Mucosa of gallbladder (tissue), 1 donor: ENCODE measurements at places on chromosomes 11 and 22. TPM values are rescaled to one million over a fixed set of nuclear protein-coding genes. Genes with fewer than 3 reads are reported as not detected.

CTSW gene
- total RNA-seq = 2.7 TPM

DNA sequence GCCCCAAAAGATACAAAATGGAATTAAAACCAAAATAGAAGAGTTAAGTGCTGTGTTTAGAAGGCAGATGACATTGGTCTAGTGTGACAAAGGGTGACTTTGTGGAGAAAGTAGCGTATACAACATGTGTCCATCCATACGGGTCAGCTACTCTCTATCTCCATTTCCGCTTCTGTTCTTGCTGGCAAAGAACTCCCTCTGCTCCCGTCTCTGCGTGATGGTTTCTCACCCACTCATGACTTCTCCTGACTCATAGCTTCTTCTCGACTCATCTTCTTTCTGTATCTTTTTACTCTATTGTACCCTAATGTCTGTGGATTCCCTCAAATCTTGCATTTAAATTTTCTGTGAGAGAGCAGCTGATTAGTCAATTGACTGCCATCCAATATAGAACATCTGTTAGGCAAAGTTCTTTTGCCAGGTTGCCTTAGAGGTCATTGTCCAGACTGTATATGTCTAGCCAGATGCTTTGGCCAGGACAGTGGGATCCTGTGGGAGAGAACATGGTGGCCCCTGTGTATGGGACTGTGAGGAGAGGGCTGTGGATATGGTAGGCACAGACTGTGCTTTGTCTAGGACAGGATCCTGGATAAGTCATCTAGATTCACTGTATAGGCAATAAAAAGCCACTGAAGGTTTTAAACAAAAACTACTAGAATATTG, 28.4 kb downstream of the MMP13 start:
- no peak for DNase-seq

DNA sequence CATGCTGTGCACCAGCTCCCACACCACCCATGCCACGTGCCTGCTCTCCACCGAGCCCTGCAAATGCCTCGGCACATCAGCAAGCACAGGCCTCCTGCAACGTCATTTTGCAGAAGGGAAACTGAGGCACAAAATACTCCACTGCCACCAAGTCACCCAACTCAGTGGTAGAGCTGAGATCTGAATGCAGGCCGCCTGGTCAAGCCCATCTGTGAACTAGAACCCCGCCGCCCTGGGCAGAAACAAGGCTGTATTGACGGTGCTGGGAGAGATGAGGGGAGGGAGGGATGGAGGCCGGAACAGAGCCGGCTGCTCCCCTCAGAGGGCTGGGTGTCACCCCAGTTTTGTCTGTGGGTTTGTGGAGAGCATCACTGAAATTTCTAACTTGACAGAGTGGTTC, 81.4 kb downstream of the CDKN1C start:
- no peak for DNase-seq

CHRDL2 gene
- total RNA-seq = 312 TPM

DNA sequence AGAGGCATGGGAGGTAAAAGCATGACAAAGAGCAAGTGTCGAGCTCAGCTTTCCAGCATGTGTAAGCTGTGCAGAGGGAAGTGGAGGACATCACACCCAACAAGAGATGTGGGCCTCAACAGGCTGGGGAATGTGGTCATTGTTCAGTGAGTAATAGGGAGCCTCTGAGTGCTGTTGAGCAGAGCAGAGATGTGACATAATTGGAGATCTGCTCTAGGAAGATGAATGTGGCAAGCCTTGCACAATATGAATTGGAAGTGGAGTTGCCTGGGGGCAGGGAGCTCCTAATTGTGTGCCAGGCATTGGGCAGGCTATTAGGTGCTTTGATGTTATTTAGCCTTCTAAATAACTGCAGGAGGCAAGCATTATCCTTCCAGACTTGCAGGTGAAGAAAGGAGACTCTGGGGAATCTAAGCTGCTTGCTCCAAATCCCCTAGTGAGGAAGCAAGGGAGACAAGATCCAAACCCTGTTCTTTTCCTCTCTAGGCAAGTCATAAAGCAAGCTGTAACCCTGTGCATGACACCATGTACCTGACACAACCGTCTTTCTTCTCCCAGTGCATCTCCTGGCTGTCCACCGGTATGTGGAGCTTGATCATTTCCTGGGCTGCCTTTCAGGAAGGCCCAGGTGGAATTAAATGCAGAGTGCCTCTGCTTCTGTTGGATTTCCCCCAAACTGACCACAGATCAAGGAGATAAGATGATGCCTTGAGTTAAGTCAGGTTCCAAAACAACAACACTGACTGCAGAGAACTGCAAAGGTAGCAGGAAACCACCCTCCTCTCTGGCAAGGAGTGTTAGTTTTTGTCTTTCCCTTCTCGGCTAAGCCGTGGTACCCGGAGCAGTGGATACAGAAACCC, 221.4 kb downstream of the TENM4 start:
- no peak for DNase-seq

GRCh38 chr11:112972399-112973145, 11.4 kb downstream of the NCAM1 start:
- DNase-seq = no peak

DNA sequence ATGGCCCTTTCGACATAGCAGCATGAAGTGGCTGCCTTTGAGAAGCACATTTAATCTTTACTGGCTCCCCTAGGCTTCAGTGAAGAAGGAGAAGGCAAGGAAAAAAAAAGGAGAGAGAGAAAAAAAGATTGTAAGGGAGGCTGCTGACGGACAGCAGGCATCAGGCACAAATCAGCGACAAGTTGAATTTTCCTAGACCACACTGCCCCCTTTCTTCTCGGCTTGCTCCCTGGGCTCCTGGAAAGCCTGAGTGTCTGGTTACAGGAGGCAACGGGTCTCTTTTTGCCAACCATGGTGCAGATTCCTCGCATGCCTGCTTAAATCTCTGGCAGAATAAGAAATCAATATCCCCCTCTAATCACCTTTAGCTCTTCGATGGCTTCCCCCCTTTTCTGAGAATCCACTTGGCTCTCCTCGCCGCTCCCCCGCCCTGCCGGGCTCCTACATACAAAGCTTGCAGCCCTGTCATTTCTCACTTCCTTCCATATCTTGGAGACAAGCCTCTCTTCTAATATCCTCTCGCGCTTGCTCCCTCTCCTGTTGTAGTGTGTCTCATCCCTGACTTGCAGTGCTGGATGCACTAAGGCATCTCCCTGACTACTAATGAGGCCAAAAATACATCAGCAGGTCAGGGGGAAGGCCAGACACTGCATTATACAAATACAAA, 14.3 kb downstream of the BLID start:
- peak; percentile 53 for DNase-seq

DNA sequence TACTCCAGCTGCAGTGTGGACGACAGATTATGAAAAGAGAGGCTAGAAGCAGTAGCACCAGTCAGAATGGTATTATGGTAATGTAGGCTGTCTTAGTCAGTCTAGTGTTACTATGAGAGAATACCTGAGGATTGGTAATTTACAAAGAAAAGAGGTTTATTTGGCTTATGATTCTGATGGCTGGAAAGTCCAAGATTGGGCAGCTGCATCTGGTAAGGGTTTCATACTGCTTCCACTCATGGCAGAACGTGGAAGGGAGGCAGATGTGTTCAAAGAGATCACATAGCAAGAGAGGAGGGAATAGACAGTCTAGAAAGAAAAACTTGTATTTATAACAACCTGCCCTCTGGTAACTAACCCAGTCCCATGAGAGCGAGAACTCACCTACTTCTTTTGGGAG, 77.3 kb upstream of the NAV2 start:
- no peak for DNase-seq

DNA sequence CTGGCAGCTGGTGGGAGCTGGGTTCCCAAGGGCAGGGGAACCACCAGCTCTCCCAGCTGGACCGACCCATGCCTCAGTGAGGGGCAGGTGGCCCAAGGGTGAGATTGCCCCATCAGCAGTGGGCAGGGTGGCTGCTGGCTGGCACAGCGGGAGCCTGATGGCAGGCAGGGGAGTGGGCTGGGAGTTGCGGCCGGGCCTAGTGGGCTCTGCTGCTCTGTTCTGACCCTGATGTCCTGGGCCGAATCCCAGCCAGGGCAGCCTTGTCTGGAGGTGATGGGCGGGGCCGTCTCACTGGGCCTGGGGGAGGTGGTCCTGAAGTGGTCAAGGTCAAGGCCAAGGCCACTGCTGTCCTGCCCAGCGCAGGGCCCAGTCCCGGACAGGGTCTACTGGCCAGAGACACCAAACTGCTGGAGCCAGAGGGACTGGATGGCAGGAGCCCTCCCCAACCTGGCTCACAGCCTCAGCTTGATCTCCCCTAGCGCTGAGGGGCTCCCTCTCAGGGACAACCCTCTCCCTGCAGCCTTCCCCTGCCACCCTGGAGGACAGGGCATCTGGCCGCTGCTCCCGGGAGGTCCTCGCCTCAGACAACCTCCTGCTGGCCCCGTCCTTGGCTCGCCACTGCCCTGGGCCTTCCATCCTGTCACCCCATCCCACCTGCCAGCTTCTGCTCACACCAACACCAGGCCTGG, 26.5 kb upstream of the PPARA start:
- no peak for DNase-seq

GRCh38 chr22:36435516-36436415, 45.7 kb downstream of the TXN2 start:
- DNase-seq = peak; percentile 84

B4GALNT4 gene
- total RNA-seq = 3.4 TPM

- DNase-seq = no peak
These were observed 169.7 kb downstream of the CEP164 start for GRCh38 chr11:117497206-117497951.

- DNase-seq = no peak
These were observed 235.7 kb downstream of the SBF2 start for GRCh38 chr11:10058356-10058755.

GRCh38 chr11:74777877-74778276, 29.2 kb downstream of the RNF169 start:
- no peak for DNase-seq

- DNase-seq = no peak
These were observed 47.4 kb downstream of the SNX19 start for GRCh38 chr11:130868721-130869390.

DNA sequence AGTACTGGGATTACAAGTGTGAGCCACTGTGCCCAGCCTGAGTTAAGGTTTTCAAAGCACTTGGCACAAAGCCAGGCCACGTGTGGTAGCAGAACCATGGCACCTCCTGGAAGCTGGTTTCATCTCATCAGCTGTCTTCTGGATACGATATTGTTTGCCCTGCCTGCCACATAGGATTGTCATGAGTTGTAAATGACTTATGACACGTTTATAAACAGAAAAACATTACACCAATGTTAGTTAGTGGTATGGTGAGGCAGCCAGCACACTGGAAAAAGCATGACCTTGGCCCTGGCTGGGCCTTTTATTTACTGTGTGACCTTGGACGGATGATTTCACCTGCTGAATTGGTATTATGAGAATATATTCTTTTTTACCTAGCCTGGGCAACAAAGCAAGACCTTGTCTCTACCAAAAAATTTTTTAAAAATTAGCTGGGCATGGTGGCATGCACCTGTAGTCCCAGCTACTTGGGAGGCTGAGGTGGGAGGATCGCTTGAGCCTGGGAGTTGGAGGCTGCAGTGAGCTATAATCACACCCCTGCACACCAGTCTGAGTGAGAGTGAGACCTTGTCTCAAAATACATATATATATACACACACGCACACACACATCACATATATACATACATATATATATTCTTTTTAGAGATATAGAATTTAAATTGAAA, 24.0 kb upstream of the MYH9 start:
- DNase-seq = no peak

H19 gene
- 67.3 TPM for total RNA-seq

HOATZ gene
- total RNA-seq = not detected

DNA sequence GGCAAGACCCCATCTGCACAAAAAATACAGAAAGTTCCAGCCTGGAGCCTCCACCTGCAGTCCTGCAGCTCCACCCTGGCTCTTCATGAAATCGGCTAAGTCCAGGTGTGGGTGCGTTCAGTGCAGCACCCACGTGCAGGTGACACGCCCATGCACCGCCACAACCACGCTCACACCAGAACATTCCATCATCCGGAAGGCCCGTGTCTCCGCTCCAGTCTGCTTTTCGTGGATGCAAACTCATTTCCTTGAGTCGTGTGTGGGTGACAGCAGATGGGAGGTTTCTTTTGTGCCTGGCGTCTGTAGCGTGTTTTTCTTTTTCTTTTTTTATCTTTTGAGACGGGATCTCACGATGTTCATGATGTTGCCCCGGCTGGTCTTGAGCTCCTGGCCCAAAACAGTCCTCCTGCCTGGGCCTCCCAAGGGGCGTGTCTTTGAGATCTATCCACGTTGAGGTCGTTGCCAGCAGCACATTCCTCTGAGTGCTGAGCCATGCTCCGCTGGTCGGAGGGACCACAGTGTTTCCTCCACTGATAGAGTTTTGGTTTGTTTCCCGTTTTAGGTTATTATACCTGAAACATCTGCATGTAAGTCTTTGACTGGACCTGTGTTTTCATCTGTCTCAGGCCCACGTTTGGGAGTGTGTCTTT, 7.2 kb downstream of the PTDSS2 start:
- DNase-seq = no peak

RIMBP3B gene
- total RNA-seq = 1.0 TPM

DCDC1 gene
- total RNA-seq = 8.1 TPM

OR8G1 gene
- not detected for total RNA-seq
